ENCODE measurements at places on chromosomes 12 and 14.

DNA sequence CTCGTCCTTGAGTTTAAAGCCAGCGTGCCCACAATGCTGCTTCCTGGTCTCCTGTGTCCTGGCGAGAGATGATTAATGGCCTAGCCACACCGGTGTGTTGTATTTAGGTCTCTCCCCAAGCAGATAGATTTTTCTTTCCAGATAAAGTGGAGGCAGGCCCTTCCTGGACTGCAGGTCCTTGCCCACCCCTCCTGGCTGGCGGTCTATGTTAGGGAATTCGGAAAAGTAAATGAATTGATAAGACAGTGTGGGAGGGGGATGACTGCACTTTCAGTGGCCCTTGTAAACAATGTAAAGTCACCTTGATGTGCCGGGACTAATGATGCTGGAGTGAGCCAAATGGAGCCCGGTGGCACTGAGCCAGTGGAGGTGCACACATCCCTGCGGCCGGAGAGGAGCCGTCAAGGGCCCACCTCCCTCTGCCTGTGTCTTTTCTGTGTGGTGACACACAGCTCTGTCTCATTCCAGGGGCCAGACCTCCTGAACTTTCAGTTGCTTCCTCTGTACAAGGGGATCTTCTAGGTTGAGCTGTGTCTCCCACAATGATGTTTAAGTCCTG lies 70.6 kb upstream of the ESRRB start:
- no peaks in the 10 kb centered on the region for H3K27me3 ChIP-seq
- no peak overlapping the region for H3K4me3 ChIP-seq
- H3K36me3 ChIP-seq = no peaks in the 10 kb centered on the region
- no peak for DNase-seq
- H3K4me1 ChIP-seq = no peaks in the 10 kb centered on the region
- H3K27ac ChIP-seq = no peak overlapping the region

GRCh38 chr14:75138492-75138891 lies 11.6 kb upstream of the NEK9 start:
- no peak overlapping the region for H3K4me3 ChIP-seq
- H3K4me1 ChIP-seq = peaks cover 33% of the 10 kb centered on the region
- no peak for DNase-seq
- no peaks in the 10 kb centered on the region for H3K27me3 ChIP-seq

- no peaks in the 10 kb centered on the region for H3K27me3 ChIP-seq
- no peak overlapping the region for H3K27ac ChIP-seq
- DNase-seq = peak; percentile 5
Measured at GRCh38 chr14:103188810-103189480, 65.7 kb downstream of the TNFAIP2 start.

DNA sequence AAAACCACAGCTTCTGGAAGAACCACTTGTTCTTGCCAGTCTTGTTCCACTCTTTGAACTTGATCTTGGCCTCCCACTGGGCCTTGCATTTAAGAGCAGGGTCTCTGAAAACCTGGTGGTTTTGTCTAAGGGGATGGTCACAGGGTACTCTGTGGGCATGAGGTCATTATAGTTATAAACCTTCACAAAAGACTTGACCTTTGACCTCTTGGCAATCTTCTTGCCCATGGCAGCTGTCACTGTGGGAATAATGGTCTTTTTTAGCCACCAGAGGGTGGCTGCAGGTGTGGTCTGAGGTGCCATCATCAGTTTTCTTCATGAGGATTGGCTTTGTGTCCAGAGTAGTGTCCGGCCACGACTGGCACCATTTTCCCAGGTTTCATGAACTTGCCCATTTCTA lies 9.1 kb downstream of the ATP6V0A2 start:
- H3K4me3 ChIP-seq = no peak overlapping the region
- H3K4me1 ChIP-seq = no peaks in the 10 kb centered on the region
- no peaks in the 10 kb centered on the region for H3K27me3 ChIP-seq
- no peak for DNase-seq
- H3K27ac ChIP-seq = no peak overlapping the region

DNA sequence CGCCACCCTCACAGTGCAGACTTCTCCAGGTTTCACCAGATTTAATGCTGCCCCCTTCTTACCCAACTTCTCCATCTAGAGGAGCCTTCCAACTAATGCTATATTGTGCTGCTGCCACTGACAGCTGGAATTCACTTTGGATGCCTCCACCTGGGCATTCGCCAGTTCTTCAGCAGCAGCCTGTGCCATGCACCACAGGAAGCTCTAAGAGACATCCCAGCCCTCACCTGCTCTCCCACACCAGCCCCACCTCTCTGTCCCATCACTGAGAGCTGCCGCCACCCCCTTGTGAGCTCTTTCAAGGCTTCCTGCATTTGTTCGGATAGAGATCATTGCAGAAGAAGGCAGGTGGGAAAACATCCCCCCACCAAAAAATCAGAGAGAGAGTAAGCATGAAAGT lies 4.6 kb upstream of the KRT2 start:
- H3K4me3 ChIP-seq = no peak overlapping the region
- H3K27ac ChIP-seq = no peak overlapping the region
- DNase-seq = no peak
